ENCODE measurements at places on chromosomes 5 and 9.

DNA sequence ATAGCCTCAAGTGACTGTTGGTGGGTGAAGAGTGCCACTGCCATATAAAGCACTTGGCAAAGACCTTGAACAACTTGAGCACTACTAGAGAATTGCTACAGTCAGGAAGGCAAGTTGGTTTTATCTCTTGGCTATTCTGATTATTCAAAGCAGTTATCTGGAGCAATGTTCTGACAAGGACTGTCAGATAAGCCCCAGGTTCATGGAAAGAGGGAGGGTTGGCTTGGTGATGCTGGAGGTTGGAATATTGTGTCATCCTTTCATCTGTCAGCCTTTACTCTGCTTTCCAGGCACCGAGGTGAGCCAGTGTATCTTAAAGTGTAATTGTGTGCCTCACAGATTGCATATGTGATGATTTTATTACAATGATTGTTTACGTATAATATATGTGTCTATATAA, 548.4 kb upstream of the ZNF608 start:
- DNase-seq, result no peak

- DNase-seq, result no peak
Observed at GRCh38 chr9:36974731-36975130, 59.3 kb downstream of the PAX5 start.

DNA sequence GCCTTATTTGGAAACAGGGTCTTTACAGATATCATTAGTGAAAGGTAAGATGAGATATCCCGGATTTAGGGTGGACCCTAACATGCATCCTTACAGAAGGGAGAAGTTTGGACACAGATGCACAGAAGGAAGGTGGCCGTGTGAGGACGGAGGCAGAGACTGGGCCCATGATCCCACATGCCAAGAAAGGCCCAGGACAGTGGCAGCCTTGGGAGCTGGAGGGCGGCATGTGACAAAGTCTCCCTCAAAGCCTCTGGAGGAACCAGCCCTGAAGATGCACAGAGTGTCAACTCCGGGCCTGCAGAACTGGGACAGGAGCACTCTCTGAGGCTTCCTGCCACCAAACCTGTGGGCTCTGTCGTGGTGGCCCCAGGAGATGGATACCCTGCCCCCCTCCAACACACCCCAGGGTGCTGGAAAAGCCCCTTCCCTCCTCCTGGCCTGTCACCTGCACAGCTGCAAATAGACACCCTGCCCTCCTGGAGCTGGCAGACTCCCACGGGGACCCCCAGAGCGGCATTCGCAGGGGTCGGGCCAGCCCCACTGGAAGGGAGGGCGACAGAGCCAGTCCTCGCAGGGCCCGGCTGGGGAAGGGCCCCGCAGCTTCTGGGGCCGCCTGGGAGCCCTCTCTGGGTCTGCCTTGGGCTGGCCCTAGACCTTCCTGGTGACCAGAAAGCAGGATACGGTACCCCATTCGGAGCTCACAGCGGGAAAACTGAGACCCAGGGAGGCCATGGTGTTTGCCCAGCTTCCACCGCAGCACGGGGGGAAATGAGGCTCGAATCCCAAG, 7.9 kb downstream of the NACC2 start:
- DNase-seq, result no peak

DNA sequence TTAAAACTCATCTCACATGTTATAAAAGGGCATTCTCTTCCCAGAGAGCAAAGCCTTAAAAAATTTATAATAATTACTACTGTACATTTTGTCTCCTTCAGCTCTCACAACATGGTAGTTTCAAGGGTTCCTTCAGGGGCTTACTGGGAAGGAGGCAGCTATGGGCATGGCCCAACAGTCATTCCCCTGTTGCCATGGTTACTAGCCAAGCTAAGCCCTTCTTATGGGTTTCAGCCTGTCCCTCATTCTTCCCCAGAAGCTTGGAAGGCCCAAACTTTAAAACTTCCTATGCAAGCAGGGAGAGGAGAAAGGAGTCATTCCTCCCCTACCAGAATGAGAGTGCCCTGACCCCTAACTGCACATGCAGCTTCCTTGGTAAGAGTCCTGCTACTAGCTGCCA, 82.2 kb upstream of the CNTLN start:
- no peak for DNase-seq

GRCh38 chr5:98941131-98941883, 12.5 kb upstream of the CHD1 start:
- no peak for DNase-seq

DNA sequence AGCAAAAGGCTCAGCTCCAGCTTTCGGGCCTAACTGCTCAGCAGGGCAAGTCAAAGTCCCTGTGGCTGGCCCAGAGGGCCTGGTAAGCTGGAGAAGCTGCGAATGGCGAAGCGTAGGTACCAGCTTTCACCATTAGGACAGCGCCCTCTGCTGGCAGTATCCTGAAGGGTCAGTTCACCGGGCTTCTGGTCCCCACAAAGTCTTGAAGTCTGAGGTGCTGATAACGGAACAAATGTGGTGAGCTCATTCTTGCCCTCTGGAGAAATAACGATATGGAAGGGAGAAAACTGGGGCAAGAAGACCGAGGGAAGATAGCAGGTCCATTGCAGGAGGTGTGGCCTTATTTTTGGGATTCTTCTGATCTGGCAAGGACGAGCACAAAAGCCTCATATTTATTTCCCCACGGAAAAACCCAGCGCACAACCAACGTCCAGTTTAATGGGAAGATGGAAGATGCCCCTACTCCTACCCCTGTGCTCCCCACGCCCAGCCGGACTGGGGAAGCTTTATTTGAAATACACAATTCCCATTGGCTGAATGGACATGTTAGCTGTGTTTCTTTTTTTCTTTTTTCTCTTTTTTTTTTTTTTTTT, 7.2 kb downstream of the SOWAHA start:
- DNase-seq, result peak; percentile 90

GRCh38 chr5:30930736-30931135, 262.8 kb upstream of the CDH6 start:
- DNase-seq, result no peak

DNA sequence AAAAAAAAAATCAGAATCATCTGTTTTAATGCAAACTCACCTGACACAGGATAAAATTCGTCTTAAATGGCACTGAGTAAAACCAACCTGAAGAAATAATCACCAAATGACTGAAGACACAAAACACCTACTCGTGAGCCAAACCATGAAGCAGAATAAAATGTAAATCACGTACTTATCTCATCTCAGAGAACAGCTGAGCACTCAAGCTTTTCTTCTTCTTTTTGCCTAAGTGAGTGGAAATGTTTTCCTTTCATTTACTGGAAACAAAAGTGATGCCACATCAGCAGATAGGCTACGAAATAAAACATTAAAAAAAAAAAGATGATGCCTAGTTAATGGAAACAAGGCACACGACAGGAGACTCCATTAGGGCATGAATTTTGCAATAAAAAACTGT, 36.4 kb downstream of the ATPSCKMT start:
- no peak for DNase-seq

- DNase-seq, result no peak
Observed at GRCh38 chr9:93124793-93125192, 9.3 kb downstream of the NINJ1 start.

DNA sequence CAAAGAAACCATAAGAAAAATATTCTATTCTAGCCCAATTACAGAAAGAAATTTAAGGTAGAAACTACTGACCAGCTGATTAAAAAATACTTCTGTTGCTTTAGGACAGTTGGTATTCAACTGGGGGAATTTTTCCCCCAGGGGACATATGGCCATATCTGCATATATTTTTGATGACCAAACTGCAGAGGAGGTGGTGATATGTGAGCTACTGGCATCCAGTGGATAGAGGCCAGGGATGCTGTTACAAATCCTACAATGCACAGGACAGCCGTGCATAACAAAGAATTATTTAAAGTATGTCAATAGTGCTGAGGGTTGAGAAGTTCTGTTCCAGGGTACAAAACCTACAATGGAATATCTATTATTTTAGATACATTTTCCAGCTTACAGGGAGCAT, 24.0 kb downstream of the ZFR start:
- DNase-seq, result no peak

GRCh38 chr9:105859428-105860091, 165.2 kb downstream of the TMEM38B start:
- no peak for DNase-seq

DNA sequence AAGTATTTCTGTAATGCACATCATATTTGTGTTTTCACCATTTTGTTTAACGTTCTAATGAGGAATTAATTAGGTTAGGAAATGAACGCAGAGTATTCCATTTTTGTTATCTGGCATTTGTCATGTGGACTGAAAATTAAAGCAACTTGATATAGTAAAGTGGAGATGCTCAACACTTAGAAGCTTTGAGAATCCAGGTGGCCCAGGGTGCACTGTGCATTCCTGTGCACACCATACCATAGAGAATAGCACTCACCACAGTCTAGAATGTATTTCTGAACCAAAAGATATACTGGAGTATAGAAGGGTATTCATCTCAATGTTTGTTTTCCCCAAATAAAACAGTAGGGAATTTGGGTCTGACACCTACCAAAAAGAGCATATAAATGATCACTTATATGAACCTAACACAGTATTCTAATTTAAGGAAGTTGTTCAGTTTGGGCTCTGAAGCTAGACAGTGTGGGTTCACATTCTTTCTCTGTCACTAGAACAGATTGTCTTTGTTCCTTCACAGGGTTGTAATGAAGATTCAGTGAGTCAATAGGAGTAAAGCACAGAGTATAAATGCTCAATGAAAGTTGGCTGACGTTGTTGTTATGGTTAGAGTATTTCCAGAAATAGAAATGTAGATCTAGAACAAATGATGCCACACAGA, 125.6 kb upstream of the DMRT1 start:
- DNase-seq, result no peak

DNA sequence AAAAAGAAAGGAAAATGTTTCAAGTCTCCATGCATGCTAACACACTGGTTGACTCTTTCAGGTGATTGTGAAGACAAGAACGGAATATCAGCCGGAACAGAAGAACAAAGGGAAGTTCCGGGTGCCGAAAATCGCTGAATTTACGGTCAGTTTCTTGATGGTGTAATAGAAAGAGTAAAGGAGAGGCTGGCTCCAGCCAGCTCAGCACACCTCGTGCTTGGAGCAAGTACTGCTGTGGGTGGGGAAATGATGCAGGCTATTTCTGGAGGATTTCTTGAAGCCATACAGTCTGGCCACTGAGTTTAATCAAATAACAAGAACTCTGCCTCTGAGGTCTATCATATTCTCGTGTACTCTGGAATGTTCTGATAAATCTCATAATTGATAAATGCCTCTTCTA, 18.7 kb downstream of the NSG2 start:
- no peak for DNase-seq

GRCh38 chr9:18382243-18382642, 91.7 kb upstream of the ADAMTSL1 start:
- DNase-seq, result no peak

DNA sequence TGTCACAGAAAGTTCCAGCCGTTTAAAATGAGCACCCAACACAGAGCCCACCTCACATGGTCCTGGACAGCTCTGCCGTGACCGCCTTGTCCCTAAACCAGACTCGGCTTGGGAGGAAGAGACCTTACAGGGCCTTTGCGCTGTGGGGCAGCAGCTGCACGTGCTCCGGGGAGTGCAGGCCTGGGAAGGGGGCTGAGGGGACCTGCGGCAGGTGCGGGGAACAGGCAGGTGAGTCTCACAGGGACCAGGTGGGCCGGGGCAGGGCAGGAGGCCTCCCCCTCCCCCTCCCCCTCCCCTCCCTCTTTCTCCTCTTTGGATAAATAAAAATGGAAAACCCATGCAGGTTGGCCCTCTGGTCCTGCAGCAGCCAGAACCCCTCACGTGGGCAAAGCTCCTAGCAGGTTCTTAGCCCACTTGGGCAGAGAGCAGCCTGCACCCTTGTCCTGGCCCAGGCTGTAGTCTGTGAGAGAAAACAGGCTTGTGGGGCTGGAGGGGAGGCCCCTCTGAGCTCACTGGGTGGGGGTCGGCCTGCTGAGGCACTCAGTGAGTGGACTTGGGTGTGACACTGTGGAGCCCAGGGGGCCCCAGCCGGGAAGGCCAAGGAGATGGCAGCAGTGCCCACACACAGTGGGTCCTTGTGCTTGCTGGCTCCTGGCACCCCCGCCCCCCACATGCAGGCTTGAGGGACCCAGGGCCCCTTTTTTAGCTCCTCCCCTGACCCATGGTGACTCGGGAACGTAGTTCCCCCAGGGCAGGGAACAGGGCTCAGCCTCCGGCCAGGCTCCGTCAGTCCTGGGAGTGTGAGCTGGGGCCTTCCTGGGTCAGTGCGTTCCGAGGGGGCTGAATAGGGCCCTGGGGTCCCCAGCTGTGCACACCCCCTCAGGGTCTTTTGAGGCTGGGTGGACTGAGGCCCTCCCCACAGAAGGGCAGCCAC, 40.0 kb upstream of the CACNA1B start:
- DNase-seq, result no peak

DNA sequence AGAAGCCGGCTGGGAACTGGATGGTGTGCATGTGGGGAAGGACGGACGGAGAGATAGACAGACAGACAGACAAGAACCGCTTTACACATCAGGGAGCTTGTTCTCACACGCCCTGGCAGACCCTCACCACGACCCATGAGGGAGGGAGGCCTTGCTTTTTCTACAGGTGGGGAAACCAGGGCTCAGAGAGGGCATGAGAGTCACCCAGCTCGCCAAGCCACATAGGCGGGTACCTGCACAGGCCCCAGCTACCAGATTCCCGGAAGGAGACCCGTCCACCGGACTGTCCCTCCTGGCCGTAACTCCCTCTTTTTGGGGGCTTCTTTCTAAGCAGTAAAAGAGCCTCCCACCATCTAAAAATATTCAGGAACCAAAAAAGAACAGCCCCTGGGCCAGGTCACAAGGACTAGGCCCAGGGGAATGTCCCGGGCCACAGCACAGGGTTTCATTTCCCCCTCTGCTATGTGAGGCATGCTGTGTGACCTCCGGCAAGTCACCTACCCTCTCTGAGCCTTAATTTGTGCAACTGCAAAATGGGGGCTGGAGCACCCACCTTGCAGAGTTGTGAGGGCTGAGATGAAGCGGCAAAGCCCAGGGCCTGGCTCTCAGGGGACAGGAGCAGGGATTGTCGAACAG, 84.4 kb upstream of the SARDH start:
- no peak for DNase-seq

- DNase-seq, result no peak
Observed at GRCh38 chr9:133182151-133182550, 18.4 kb upstream of the GBGT1 start.

- DNase-seq, result peak; percentile 4
Observed at GRCh38 chr9:104780796-104781395, 17.0 kb downstream of the NIPSNAP3B start.

GRCh38 chr5:152711801-152712388, 306.8 kb upstream of the NMUR2 start:
- DNase-seq, result no peak

Data from CD4-positive, alpha-beta T cell treated with Interleukin-2 at 100 ng/mL for 4 hours (primary cell).